ENCODE measurements at places on chromosomes 5 and 9.

GRCh38 chr5:138282920-138283742 is 8.7 kb upstream of the GFRA3 start:
- DNase-seq = peak; percentile 73

- DNase-seq = no peak
Observed at GRCh38 chr5:166977911-166978422, 1313.5 kb upstream of the WWC1 start.

DNA sequence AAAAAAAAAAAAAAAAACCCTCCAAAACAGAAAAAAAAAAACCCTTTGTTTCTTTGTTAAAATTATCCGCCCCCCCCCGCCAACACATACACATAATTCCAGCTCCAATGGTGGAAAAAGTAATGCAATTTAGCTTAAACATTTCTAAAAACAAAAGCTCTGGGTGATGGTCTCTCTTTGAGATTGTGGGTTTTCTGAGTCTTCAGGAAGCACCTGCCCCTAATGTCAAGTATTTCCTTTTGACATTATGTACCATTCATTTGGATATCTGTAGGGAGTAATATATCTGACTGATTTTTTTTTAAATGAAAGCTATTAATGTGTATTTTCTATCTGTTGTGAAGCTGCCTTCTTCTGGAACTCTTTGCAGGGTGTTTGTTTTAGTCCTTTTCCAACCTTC is 389.7 kb downstream of the TAF11L14 start:
- no peak for DNase-seq

DNA sequence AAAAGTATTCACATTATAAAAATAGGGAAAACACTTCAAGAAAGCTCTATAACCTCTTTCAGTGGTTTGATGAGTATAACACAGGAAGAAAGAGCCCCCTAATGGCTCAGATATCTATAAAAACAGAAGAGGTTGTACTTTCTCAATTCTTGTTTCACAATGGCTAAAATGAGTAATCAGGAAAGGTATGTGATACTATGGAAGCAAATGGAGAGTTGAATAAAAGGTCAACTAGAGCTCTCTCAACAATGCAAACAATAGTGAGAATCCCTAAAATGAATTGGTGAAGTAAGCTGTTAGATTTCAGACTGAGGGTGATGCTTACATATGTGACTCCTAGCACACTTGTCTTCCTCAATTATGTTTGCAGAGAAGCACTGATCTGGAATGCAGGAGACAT is 584.6 kb upstream of the CDH18 start:
- no peak for DNase-seq

GRCh38 chr5:137215261-137215660 is 283.9 kb downstream of the SPOCK1 start:
- no peak for DNase-seq

DNA sequence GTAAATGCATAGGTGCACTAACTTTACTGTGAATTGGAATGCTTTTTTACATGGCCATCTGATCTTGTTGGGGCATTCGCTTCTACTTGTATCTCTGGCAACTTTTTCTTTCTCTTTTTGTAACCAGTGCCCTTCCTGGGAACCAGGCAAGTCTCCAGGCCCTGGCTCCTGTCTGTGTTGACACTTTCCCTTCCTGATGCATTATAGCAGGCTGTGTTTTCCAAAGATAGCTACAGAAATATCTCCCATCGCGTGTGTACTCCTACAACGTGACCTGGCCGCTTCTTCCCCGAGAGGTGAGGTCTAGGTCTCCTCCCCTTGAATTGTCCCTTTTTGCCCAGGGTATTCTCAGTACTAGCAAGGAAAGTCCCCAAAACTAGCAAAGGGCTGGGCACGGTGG is 81.1 kb upstream of the SPIN1 start:
- DNase-seq = no peak

- DNase-seq = no peak
Observed at GRCh38 chr9:118711843-118712242, 657.4 kb downstream of the BRINP1 start.

DNA sequence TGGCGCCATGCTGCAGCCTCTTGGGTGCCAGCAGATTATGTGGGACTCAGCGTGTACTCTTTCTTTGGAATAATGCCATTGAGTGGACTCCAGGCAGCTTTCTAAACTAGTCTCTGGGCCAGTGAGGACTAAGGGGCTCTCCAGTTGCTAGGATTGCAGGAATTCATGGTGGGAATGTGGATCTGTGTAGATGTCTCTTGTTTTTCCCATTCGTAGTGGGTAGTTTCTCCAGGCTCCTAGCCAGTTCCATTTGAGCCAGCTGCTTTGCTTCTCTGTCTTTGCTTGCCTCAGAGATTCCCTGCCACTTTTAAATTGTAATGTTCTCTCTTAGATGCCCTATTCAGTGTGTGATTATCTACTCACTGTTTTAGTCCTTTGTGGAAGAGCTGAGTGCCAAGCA is 42.6 kb downstream of the SLF1 start:
- no peak for DNase-seq

- DNase-seq = no peak
Observed at GRCh38 chr5:169006842-169007790, 293.8 kb downstream of the SLIT3 start.

DNA sequence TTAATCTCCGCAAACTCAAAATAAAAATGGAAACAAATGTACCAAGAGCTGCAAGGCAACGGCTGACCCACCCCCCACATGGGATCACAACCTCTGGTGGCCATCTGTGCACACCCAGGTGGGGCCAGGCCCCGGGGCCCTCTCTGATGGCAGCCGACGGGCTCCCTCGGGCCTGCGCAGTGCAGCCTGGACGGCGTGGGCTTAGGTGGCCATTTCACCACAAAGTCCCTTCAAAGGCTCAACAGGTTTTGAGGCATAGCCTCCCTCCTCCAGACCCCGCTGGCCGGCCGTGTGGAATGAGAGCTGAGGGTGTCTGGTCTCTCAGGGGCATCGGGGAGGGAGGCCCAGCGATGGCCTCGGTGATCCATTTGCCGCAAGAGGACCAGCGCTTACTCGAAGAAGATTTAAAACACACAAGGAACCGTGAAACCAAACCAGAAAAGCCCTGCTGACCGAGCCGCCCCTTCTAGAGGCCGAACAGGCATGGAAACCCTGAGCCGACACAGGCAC is 42.7 kb upstream of the CEP72 start:
- DNase-seq = no peak

DNA sequence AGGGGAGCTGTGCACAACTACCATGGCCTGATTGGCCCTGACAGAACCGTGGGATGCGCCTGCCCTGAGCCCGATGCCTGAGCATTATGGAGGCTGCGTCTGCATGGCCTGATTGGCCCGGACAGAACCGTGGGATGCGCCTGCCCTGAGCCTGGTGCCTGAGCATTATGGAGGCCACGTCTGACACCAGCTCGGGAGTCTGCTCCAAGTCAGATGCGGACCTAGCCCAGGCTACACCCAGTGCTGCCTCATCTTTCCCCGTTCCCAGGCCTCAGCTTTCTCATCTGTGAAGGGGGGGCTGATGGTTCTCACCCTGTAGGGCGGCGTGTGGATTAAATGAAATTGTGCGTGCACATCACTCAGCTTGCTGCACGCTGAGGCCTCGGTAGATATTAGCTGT is 7.3 kb downstream of the CEP72 start:
- no peak for DNase-seq

GRCh38 chr9:14193328-14193990 is 120.5 kb downstream of the NFIB start:
- DNase-seq = no peak

GRCh38 chr9:38707885-38708637 is 11.9 kb downstream of the FAM240B start:
- no peak for DNase-seq

DNA sequence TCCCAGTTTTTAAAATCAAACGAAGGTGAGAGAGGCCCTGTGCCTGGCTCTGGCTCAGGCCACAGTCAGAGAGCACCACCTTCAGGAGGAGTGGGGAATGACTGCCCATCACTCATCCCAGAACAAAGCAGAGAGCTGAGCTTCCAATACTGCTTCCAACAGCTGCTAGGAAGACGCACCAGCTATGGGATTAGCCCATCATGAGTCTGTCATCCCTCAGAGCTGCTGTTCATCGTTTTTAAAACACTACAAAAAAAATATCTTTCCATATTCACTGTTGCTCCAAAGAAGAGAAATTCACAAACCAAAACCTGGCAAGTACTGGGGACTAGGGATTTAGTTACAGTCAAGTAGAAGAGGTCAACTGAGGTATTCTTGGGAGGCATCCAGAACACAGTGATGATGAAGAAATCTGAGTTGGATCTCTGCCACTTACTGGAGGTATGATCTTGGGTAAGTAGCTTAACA is 102.4 kb downstream of the CDK5RAP2 start:
- peak; percentile 78 for DNase-seq

DNA sequence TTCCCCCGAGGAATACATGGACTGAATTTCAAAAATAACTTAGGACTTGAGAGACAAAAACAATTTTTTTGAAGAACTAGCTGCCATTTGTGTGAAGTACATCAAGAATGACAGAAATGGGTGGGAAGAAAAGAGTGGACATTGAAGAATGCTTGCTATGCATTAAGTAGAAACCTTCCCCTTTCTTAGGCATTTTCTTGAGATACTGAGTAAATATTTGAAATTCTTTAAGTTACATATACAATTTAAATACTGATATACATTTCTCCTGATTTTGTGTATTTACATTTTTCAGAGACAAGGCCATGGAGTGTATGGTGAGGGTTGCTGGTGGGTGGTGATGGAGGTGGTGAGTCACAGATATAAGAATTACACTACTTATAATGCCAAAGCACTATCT is 319.3 kb upstream of the ADAMTSL1 start:
- no peak for DNase-seq

DNA sequence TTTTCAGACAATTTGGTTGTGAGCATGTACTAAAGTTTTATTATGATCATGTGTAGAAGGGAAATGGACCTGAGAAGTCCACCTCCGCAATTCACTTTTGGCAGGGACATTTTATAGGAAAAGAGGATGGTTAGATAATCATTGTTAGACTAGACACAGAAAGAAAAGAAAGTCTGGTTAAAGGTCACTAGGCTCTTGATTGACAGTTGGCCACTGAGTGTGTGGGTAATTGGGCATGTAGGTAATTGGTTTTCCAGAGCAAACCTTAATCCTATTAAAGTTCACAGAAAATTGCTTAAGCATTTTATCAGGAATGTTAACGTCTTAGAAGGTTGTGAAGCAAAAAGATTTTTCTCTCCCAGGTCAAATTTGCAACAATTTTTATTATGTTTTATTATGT is 158.5 kb upstream of the CLINT1 start:
- DNase-seq = no peak

DNA sequence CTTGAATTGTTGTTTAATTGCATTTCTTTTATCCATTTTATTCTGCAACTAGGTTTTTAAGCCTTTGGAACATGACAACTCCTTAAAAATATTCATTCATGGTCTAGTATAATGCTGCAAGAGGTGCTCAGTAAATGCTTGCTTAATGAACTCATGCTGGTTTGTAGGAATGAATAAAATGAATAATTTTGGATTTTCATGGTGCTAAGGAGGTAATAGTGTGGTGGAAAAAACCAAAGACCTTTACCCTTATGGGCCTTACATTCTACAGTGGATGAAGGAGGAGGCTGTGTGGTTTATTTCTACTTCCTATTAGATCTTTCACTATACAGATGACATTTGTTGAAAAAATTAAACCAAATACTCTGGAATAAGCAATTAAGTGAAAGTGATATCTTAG is 43.4 kb downstream of the LRRTM2 start:
- no peak for DNase-seq

DNA sequence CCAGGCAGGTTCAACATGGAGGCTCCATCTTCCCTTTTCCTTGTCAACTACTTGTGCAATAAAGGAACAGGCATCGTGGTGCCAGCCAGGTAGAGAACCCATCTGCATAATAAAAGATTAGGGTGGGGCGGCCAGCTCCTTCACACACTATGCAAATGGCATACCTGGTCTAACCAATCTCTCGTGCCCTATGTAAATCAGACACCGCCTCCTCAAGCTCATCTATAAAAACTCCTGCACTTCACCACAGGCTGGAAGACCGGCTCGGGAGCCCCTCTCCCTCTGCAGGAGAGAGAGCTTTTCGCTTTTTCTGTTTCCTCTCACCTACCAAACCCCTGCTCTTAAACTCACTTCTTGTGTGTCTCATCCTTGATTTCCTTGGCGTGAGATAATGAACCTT is 244.3 kb upstream of the PUM3 start:
- no peak for DNase-seq

GRCh38 chr5:128796506-128796905 is 168.8 kb upstream of the SLC27A6 start:
- DNase-seq = no peak

GRCh38 chr5:112800891-112801290 is 60.2 kb upstream of the SRP19 start:
- DNase-seq = no peak

DNA sequence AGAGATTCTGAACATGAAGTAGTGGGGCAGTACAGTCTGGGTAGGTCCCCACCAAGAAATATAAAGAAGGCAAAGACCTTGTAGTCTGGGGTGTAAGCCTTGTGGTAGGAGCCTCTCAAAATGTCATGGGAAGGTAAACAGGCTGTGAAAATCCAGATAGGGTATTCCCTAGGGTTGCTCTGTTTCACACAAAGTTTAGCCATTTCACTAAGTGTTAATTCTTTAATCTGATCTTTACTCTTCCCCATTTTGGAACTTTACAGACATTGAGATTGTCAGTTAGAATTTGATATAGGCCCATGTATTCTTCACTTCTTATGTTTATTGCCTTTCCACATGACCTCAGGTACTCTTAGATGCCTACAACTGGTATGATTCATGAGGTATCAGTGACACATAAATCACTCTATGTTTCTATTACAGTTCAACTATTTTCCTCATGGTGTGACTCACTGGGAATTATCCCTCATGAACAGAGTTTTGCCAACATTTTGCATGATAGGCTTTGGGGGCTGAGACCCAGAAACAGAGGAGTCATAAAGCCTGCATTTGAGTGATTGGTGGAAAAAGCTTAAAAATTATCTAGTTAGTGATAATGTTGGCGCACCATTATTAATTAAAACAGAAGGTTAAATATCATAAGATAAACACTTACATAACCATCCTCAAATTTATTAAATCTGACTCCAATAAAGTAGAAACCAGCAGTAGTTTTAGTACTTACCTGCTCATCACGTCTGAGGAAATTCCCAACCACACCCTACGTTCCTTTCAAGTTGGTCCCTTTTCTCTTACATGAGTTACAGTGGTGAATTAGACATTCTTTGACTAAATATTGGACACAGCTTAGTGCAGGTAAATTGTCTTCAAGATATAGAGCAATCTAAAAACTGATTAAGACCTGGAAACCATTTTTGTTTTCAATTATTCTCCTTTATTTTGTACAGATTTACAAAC is 399.8 kb upstream of the MEF2C start:
- DNase-seq = peak; percentile 31

- no peak for DNase-seq
Observed at GRCh38 chr9:121631978-121632418, 19.4 kb upstream of the DAB2IP start.

GRCh38 chr5:75538211-75538610 is 26.5 kb downstream of the POLK start:
- no peak for DNase-seq

Measured in AG08396 (cell line).